ENCODE measurements at places on chromosomes 12 and 14.

DNA sequence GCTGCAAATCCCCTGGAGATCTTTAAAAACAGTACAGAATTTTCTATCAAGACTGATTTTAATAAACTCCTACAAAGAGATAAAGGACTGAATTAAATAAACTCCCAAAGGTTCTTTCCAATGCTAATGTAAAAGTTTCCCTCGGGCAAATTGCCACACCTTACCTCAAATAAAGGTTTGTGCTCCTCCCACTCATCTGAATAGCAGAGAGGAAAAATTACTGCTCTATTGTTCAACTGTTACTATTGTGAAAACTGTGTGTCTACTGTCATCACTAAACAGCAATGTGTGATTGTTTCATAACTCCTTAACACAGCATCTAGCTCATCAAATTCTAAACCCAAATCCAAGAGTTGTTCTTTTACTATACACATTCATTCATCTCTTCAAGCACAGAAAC lies 3.2 kb downstream of the SPTLC2 start:
- no peak for DNase-seq

DNA sequence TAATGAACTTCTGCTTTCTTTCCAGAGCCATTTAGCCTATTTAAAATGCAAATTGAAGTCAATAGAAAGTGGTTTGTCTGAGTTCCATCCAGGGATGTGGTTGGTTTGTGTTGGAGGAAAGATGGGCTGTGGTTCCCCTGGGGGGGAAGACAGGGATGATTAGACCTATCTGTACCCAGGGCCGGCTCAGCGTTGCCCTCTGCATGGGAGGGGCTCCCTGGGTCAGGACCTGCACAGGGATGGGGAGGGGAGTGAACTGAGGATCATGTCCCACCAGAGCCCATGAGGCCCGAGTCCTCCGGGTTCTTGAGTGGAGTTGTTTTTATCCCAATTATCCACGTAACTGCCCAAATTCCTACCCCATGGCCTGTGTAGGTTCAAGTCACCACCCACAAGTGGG lies 76.9 kb upstream of the SFSWAP start:
- DNase-seq = no peak

GRCh38 chr14:90981636-90982035 lies 78.8 kb downstream of the RPS6KA5 start:
- no peak for DNase-seq

DNA sequence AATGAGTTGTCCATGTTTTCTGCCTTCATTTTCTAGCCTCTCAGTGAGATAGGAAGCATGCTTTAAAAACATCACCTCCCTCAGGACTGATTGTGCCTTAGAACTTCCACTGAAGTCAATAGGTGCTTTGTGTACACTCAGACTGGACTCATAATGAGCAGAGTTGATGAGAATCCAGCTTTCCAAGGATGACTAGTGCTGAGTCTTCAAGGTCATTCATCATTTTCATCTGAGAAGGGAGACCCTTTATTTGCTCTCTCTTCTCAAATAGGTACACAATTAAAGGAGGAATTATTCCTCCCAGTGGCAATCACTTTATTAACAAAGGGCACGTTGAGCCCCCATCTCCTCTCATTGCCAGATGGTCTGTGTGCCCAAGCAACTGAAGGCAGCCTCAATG lies 210.9 kb upstream of the PRKD1 start:
- no peak for DNase-seq

DNA sequence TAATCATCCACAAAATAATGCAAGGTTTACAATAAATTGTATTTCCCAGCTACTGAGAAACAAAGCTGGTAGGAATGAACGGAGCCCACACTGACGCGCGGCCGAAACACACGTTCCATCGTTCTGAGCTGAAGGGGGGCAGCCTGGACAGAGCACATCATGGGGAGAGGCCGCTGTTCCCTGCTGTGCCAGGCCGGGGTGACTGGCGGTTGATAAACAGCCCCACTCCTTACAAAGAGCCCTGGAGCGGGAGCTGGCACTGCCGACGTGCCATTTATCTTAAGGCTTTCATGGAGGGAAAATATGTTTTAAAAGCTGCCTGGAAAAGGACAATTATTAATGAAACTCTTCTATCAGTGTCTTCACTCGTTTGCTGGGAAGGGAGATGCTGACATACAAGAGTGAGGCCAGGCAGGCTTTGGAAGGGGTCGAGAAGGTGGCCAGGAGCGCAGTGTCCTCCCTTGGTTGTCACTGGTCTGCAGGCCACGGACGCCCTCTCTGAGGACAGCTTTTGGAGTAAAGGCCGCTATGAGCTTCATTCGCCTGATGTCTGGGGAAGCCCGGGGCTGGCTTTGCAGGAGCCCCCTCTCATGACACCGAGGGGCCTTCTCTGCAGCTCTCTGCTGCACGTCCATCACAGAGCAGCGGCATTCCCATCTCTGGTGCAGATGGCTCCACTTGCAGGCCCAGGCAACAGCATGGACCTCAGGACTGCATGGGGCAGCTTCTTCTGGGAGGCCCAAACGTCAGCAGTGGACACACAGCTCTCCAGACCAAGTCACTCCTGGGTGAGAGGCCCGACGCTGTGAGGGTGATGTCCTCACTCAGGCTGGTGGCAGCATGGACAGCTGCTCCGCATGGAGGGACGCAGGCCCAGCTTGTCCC lies 355.3 kb upstream of the SFSWAP start:
- no peak for DNase-seq

DNA sequence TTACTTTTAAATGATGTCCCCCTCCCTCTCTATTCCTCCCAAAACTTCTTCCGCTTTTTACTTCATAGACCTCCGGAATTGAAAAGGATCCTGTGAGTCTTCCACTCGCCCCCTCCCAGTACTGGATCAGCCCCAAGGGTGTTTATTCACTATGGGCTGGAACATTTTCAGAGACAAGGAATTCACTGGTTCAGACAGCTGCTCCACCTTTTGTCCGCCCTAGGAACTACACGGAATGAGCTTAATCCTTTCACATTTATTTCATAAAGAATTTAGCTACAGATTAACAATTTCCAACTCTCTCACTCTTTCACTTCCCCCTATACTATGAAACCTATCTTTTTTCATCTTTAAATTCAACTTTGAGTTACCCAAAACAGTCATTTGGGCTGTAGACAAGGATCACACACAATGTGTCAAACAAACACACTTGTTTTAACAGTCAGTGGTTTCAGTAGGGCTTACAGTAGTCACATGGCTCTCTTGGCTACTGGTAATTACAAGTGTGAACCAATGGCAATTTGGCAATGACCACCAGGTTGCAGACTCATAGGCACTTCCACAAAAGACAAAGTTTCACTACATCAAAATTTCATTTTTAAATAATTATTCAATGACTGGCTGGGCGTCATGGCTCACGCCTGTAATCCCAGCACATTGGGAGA lies 20.6 kb downstream of the CNIH1 start:
- DNase-seq = no peak

DNA sequence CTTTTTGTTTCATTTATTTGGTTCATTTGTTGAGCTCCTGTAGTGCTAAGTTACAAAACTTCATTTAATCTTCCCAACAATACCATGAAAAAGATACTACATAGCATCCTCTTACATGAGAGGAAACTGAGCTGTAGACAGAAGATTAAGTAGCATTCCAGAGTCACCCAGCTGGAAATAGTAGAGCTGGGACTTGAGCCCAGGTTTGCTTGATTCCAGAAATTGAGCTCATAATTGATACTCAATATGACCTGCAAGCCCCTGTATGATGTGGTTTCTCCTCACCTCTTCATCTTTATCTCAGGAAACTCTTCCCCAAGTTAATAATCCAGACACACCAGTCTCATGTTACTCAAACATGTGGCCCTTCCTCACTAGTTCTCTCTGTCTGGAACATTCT lies 87.0 kb upstream of the DAAM1 start:
- DNase-seq = no peak

GRCh38 chr12:100185361-100185894 lies 15.2 kb upstream of the ACTR6 start:
- no peak for DNase-seq

DNA sequence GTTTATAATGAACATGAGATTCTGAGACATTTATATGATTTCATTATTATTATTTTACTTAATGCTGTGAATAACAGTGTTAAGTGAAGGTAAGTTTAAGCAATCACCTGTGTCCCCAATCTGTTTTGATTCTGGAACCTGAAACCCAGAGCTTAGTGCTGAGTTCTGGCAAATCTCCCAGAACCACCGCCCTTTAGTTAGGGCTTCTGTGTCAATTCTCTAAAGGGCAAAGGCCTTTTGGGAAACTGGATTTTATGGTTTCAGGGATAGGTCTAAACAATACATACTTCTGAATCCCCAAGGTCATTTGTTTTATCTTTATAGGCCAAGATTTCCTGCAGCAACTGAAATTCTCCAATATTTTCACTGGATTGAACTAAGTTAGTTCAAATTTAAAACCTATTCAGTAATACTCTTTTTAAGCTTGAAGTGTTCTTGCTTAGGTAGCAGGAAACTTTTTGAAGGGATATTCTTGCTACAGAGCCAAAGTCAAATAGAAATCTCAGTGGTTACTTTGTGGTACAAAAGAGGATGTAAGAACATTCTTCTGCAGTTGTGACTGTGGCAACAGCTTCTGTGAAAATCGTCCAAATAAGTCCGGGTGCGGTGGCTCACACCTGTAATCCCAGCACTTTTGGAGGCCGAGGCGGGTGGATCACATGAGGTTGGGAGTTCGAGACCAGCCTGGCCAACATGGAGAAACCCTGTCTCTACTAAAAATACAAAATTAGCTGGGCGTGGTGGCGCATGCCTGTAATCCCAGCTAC lies 10.0 kb upstream of the PKP2 start:
- DNase-seq = no peak

- no peak for DNase-seq
Measured at GRCh38 chr12:121241156-121241970, 31.4 kb downstream of the P2RX4 start.

GRCh38 chr12:49375406-49375805 lies 8.1 kb downstream of the SPATS2 start:
- no peak for DNase-seq

- DNase-seq = no peak
Measured at GRCh38 chr14:96042248-96042930, 3.2 kb downstream of the C14orf132 start.

- DNase-seq = no peak
Measured at GRCh38 chr12:16034136-16034817, 123.1 kb downstream of the DERA start.

DNA sequence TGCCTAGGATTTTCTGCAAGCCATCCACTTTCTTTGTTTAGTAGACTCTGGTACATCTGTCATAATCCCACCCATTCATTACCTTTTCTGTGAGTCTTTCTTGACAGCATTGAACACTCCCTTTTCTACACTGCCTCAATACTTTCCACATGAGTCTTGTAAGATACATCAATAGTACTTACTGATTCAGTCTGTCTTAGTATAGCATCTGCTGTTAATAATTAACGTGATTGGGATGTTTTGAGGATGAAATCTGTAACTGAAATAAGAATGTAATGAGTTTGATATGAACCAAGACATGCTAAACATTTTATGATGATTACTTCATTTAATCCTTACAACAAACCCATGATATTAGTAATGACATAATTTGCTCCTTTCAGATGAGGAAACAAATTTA lies 196.2 kb upstream of the FOXG1 start:
- DNase-seq = peak; percentile 58

DNA sequence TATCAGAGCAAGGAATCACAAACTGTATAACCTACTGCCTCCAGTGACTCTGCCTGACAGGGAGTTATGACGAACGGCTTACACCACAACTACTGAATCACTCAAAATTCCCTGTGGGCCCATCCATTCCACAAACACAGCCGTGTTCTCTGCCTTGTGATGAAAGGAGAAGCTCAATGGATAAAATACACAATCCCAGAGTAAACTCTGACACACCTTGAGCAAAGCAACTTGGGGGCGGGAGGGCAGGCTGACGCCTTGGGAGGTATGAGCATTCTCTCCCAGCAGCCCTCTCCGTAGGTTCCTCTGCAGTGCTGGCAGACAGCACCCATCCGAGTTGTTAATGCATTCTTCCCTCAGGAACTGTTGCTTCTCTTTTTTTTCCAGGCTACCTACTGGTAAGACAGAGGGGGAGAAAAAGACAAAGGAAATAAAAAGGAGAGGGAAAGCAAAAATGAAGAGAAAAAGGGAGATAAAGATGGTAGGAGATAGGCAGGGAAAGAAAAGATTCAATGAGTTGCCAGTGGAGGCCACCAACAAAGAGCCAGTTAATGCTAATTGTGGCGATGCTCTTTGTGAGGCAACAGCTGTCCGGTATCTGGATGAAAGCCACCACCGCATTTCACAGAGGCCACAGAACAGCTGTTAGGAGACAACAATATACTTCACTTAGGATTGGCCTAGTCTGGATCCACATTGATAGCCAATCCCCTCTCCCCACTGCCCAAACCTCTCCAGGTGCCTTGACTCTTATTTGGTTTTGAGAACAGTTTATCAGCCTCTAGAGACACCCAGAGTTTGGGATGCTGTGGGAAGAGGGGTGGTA lies 4.7 kb upstream of the DIO2 start:
- DNase-seq = no peak

GRCh38 chr14:85391892-85392291 lies 138.1 kb upstream of the FLRT2 start:
- DNase-seq = no peak

DNA sequence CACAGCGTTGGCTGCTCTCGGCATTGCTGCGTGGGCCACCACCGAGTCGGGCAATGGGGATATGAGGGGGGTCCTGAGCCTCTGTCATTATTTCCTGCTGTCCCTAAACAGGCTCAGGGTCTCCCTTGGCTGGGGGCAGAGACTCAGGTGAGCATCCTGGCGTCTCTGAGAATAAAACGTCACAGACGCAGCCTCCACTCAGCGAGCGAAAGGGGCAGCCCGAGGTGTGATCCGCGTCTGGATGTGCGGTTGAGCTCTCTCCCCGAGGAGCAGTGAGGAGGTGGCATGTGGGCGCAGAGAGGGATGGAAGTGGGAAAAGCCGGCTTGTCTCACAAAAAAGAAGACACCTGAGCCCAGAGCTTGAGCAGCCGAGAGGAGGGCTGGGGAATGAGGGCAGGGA lies 62.6 kb downstream of the GALNT9 start:
- no peak for DNase-seq

GRCh38 chr14:75313294-75313693 lies 34.7 kb downstream of the FOS start:
- no peak for DNase-seq

GRCh38 chr12:76649099-76649498 lies 89.5 kb upstream of the OSBPL8 start:
- DNase-seq = no peak

DNA sequence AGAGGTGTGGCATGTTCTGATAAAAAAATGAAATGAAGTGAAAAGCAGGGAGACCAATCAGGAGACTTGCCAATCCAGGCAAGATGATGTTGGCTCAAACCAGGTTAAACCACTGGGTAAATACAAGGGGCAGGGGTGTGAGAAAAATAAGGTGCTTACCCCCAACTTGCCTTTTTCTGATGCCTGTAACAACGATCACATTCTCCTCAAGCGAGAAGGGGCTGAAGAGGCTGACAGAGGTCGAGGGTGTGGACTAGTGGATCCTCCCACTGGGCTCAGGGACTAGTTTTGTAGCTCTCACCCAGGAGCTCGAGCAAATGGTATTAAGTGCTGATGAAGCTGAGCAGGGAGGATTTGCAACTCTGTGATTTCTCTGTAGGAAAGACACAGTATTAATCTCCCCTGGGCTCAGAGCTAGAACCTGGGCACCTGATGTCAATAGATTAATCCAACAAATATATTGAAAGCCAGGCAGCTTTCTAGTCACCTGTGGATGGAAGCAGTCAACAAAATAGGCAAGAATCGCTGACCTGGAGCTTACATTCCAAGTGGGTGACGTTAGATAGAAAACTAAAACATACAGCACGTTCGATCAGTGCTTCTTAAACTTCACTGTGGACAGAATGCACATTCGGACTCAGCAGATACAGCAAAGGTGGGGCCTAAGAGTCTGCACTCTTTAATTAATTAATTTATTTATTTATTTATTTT lies 15.2 kb upstream of the EAPP start:
- peak; percentile 37 for DNase-seq

GRCh38 chr12:121453629-121454028 lies 53.7 kb downstream of the RNF34 start:
- DNase-seq = no peak
